Hepatic stellate cell (primary cell): ENCODE measurements at places on chromosomes 7 and 10.

DNA sequence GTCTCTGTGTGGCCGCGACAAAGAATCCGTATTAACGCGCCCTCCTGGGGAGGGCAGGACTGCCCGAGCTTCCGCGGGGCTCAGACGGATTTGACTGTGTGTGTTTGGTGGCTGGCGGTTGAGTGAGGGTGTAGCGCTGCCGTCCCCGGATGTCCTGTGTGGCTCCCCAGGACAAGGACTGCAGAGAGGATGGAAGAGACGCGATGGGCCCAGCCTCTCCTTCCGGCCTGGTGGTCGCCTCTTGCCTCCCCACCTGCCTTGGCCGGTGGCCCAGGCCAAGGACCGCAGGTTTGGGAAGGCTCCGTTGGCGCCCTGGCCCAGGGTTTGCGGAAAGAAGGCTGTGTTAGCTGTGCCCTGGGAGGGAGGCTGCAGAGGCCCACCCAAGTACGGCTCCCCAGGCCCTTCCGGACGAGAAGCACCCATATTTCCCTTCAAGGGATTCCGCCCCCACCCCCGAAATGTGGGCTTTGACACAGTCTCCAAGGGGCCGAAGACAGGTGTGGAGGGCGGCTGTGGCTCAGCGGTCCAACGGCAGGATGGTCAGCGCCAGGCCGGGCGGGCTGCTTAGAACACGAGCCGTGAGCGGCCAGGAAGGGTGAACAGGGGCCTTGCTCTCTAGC, 2.3 kb downstream of the UNCX start:
- no peak for DNase-seq

- no peak for DNase-seq
Measured at GRCh38 chr10:118596426-118597124, 1.1 kb upstream of the PRLHR start.

DNA sequence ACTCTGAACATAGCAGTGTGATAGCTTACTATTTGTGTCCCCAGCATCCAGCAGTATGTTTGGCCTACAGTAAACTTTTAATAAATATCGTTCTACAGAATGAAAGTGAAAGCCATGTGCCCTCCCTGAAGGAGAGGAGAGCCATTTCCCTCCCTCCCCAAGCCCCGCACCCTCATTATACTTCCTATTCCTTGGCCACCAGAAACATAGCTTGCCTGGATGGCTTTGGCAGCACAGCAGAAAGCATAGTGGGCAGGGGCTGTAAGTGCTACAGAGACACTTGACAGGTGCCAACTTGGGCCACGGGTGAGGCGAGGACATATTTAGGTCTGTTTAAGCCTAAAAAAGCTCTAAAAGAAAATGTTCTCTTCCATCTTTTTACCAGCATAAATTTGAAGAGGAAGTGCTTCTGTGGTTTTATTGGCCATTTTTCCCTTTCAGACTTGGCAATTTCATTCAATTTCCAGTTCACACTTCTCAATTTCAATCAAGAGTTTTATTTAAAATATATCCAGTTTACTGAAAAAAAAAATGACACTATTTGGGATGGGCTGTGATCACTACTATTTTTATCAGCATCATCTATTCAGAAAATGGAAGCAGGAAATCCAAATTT, 12.7 kb downstream of the HHEX start:
- no peak for DNase-seq

GRCh38 chr7:47376991-47377616, 204.8 kb downstream of the TNS3 start:
- no peak for DNase-seq
